ENCODE measurements at places on chromosomes 7 and 10.

DNA sequence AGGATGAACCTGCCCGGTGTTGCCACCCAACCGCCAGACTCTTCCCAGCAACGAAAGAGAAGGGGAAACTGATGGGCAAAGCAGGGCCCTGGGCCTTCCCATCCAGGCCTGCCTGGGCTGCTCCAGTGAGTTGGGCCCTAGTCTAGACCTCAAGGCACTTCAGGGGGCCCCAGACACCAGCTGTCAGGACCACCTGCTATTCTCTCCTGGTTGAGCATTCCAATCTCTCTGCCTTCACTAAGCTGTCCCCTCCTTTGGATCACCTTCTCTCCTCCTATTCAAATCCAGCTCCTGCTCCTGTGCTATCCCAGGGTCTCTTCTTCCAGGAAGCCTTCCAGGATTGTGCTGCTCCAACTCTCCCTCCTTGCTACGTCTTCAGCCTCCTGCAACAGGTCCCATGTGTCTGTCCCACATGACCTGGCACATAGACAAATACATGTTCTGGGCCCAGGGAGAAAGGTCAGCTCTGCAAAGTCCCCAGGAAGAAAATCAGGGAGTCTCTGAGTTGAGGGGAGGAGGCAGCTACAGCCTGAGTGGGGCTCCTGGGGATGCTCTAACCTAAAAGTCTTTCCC, 3.1 kb downstream of the STX1A start:
- DNase-seq = no peak

GRCh38 chr7:75815418-75816064, 1.9 kb upstream of the CCL24 start:
- DNase-seq = no peak

GRCh38 chr7:108311446-108312168, 144.6 kb downstream of the NRCAM start:
- DNase-seq = no peak

GRCh38 chr7:99627513-99627912, 10.8 kb downstream of the ZSCAN25 start:
- no peak for DNase-seq

DNA sequence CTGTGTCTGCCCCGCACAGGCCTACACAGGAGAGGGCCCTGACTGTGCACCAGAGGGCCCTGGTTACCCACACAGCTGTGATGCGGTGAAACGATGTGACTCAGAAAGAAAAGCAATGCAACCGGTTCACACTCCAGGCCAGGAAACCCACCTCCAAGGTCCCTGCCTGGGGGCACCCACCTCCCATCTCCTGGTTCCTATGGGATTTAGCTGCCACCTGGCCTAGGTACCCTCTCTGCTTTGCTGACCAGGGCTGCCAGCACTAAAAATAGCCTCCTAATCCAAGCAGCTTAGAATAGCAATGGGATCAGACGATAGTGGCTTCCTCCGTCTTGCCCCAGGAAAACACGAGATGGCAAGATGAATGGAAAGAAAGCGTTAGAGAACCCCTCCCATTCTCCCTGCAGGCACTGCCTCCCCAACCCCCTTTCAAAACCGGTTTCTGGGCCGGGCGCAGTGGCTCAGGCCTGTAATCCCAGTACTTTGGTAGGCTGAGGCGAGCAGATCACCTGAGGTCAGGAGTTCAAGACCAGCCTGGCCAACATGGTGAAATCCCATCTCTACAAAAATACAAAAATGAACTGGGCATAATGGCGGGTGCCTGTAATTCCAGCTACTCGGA, 12.4 kb downstream of the RBP3 start:
- no peak for DNase-seq

DNA sequence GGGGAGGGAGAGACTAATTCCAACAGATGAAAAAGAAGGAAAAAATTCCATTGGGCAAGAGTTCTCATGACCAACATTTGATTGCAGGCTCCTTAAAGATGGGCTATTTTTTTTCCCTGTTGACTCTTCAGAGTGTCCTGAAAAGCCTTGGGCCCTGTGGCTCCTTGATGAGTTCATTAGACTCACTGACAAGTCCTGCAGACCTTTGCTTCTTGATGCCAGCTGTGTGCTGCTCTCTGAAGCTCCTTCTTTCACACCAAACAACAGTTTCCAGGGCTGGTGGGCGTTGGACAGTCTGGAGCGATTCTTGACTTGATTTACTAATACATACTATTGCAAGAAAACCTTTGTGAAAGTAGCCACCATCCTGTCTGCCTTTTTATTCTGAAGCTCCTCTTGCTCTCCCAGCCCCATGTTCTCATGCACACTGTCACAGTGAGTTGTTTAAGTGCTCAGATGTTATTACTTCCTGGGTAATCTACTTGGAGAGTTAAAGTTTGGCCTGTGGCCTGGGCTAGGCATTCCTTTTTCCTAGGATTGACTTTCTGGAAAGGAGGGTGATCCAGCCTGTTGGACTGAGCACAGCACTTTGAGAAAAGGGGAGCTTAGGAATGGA, 250.3 kb downstream of the PTEN start:
- no peak for DNase-seq

Data from activated CD4-positive, alpha-beta T cell treated with anti-CD3 and anti-CD28 coated beads, Interleukin-2, amount 10 ng/mL, durations not matched to agents 24 days and 14 days (primary cell).